GM18507 (cell line): ENCODE measurements at places on chromosomes 12 and 14.

- DNase-seq: no peak
Observed at GRCh38 chr12:4106621-4107020, 166.9 kb upstream of the CCND2 start.

DNA sequence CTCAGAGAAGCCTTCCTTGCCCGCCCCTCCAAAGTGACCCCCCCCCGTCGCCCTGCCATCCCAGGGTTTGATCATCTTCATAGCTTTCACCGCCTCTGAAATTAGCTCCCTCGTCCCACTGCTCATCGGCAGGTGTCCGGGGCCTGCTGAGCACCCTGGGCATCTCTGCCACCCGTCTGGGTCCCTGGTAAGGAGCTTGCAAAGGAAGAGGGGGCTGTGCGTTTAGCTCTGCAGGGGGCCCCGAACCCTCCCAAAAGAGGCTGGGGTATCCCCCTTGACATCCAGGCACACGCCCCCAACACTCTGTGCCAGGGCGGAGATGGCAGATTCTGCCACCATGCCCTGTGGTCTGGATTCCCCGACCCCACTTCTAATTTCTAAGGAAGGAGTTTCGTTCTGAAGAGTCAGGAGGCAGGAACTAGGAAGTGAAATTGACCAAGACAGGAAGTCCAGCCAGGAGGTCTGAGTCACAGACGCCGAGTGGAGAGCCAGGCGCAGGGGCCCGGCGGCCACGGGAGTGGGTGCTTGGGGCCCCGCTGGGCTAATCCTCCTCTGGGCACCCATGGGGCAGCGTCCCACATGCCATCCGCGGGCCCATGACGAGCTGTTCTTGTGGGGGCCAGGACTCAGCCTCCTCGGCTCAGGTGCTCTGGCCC is 95.7 kb downstream of the RFLNA start:
- DNase-seq: peak; percentile 51

DNA sequence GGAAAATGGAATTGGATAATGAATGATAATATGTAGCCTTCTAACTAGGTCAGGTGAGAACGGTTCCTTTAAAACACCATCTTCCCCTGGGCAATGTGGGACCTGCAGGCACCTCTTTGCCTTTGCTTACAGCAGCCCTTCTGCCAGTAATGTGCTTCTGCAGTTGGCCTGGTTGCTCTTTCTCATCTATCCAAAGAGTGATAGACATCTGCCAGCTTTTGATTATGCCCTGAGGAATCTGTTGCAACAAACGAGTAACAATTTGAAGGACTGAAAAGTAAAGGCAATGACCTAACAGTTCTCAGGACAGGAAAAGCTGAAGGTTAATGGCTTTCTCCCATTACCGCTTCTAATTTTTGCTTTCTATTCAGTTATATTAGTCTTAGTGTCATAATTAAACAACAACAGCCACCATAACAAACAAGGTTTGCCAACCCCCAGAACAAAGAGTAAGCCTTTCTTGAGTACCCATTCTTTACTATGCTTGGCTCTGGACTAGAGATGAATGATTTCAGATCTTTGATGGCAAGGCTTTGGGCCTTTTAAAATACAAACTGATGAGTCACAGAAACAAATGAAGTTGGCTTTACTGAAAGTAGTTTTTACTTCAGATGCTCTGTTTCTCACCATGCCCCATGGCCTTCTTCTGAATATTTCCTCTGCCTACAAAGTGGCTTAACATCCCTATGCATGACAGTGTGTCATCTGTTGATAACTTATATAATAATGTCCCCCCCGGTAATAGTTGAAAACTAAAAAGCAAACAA is 76.1 kb upstream of the KRR1 start:
- no peak for DNase-seq

- no peak for DNase-seq
Observed at GRCh38 chr14:69363055-69363454, 35.0 kb downstream of the ERH start.

DNA sequence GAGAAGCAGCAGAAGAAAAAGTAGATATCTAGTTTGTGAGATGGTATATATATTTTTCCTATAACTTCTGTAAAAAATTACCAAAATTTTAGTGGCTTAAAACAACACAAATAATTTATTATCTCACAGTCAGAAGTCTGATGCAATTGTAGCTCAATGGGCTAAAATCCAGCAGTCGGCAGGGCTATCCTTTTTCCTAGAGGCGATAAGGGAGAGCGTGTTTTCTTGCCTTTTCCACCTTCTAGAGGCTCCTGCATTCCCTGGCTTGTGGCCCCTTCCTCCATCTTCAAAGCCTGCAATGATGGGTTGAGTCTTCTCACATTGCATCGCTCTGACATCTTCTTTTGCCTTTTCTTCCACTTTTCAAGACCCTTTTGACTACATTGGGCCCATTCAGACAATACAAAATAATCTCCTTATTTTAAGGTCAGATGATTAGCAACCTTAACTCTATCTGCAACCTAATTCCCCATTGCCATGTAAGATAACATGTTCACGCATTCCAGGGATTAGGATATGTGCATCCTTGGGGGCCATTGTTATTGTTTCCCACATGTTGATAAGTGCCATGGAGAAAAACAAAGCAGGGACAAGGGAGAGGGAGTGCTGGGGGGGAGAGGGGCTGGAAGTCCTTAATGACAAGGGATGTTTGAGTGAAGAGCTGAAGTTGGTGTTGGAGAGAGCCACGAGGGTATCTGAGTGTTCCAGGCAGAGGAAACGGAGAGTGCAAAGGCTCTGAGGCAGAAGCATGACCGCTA is 13.8 kb upstream of the DDX47 start:
- DNase-seq: no peak

- DNase-seq: no peak
Observed at GRCh38 chr14:53032838-53033390, 82.1 kb upstream of the FERMT2 start.

DNA sequence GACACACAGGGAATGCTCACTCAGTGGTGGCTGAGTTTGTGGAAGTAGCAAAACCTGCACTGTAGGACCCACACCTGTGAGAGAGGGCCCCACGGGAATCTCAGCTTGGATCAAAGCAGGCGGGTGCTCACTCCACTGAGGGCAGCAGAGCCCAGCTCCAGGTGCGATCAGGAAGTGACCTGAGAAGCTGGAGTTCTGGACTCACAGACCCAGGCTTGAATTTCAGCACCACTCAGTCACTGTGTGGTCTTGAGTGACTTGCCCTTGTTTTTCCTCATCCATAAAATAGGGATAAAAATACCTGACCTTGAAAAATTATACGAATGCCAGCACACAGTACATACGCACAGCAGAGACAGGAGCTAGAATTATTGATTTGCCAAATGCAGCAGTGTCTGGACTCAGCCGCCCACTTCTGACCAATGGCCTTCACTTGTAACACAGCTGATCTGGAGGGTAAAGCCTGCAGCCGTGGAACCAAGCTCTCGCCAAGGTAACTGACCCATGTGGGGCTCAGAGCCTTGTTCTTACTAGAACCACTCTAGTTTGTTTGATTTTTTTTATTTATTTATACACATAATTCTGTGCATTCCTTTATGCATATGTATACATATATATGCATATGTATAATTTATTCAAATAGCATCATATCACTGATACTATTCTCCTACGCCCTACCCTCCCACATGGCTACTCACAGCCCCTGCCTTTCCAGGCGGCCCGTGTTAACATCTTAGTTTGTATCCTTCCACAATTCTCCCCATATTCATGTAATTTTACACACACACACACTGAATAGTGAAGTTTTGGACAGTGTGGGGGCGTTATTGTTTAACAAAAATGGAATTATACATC is 53.9 kb downstream of the DPF3 start:
- DNase-seq: no peak

DNA sequence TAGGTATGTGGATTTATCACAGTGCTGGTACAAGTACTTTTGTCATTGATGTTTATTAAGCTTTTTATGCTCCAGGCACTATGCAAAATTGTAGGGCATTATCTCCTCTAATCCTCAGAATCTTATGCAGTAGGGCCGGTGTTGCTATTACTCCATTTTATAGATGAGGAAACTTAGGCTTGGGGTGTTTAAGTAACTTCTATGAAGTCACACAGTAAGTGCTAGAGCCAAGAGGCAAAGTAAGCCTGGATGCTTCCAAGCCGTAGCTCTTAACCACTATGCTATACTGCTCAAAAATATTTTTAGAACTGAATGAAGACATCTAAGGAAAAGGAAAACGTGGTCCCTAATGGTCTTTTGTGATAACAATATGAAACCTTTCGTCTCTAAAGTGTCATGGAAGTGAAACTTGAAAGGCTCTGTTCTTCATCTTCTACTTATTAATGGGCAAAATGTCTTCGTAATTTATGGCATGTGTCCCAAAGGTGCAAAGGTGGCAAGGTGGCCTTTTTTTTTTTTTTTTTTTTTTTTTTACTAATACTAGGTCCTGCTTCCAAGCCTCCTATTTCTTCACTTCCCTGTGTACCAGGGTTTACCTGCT is 85.2 kb downstream of the ETV6 start:
- no peak for DNase-seq

GRCh38 chr12:47725091-47725772 is at the start of gene ENDOU:
TSS of gene ENDOU (minus strand) at chr12:47725490. CDS start at chr12:47725413, 77 bp downstream.
- no peak for DNase-seq

DNA sequence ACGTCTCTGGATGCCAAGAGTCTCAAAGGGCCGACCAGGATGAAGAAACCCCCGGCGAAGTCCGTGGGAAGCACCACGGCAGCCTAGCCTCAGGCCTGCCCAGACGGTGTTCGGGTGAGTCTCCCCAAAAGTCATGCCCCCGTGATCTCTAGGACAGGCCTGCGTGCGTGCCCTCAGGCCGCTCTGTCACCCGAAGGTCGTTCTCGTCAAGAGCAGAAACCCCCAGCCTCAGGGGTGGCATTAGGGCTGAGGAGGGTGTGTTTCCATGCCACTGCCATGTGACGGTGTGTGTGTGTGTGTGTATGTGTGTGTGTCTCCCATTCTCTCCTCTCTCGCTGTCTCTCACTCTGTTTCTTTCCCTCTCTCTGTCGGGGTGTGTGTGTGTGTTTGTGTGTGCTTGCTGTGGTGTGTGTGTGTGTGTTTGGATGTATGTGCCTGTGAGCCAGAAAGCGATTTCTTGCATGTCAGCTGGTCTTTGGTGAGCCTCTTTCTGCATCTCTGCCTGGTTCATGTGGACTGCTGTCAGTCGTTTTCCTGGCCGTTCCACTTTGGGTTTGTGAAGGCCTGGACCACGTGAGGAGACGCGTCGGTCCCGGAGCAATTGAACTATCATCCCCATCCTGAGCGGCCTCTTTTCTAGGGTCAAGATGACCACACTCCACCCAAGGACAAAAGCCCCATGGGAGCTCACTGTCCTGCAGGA is 772.5 kb upstream of the ALG10B start:
- DNase-seq: no peak

- DNase-seq: no peak
Observed at GRCh38 chr14:95003099-95003960, 154.0 kb downstream of the DICER1 start.

DNA sequence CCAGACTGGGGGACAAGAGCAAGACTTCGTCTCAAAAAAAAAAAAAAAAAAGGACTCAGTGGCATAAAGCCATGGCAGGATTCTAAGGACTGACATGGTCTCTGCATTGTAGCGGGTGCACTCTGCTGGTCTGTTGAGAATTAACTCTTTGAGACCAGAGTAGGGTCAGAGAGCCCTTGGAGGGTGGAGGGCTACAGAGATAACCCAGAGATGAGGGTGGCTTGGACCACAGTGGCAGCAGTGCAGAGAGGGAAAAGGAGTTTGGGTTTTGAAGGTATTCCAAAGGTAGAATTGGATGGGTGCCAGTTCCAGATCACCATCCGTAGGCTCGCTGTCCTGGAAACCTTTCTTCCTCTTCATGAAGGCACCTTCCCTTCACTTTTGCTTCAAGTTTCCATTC is 14.3 kb upstream of the DYNC1H1 start:
- no peak for DNase-seq

- DNase-seq: no peak
Observed at GRCh38 chr12:78229591-78230101, 399.0 kb downstream of the NAV3 start.

DNA sequence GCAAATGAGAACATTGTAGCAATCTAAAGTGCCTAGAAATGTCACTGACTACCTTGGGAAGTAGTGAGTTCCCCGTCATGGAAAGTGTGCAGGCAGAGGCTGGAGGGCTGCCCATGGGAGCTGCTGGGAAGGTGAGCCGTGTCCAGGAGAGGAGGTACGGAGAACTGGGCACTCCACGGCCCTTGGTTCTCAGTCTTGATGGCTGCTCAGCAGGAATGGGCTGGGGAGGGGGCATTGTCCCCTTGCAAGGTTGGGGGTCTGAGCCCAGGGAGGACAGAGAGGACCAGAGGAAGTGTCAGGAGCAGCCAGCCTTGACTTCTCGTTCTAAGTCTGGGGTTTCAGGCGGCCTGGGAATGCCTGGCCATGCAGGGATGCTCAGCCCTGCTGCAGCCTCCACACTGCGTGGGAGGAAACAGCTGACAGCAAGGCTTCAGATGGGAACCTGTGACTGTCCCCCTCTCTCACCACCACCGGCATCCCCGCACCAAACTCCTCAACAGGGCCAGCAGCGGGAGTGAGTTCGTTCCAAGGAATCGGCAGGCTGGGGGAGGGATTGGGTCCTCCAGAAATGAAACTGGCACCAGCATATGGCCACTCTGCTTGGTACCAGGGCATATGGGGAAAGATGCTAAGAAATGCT is 140.2 kb downstream of the BCL11B start:
- no peak for DNase-seq

- no peak for DNase-seq
Observed at GRCh38 chr14:88698651-88699050, 94.1 kb downstream of the EML5 start.

DNA sequence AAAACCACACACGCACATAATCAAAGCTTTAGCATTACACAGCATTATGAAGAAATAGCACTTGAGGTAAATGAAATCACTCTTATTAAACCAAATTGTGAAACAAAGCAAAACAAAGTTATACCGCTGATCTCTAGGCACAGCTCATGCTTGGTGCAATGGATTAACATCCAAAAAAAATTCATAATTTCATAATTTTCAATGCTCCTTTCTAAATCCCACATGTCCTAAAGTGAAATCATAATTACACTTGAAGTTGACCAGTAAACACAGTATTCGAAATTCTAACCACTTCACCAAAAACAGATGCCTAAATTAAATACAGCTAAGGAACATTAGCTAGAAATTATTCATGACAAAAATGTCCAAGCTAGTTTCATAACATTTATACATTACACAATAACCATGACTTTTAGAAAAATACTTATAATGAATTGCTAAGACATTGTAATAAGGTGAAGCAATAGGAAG is 1.5 kb downstream of the MLH3 start:
- no peak for DNase-seq
